ENCODE measurements at places on chromosomes 3 and 15. TPM values are rescaled to one million over a fixed set of nuclear protein-coding genes. Genes with fewer than 3 reads are reported as not detected.

LRRC58 gene
- 15.8 TPM for total RNA-seq

SATB1 gene
- 121 TPM for total RNA-seq

PIGBOS1 gene
- total RNA-seq: 9.4 TPM

ARGFX gene
- total RNA-seq: not detected

ADAMTS17 gene
- 8.2 TPM for total RNA-seq

MESP1 gene
- 0.37 TPM for total RNA-seq

SLC6A1 gene
- not detected for total RNA-seq

GPR156 gene
- total RNA-seq: 0.42 TPM

MST1 gene
- total RNA-seq: 4.1 TPM

DNA sequence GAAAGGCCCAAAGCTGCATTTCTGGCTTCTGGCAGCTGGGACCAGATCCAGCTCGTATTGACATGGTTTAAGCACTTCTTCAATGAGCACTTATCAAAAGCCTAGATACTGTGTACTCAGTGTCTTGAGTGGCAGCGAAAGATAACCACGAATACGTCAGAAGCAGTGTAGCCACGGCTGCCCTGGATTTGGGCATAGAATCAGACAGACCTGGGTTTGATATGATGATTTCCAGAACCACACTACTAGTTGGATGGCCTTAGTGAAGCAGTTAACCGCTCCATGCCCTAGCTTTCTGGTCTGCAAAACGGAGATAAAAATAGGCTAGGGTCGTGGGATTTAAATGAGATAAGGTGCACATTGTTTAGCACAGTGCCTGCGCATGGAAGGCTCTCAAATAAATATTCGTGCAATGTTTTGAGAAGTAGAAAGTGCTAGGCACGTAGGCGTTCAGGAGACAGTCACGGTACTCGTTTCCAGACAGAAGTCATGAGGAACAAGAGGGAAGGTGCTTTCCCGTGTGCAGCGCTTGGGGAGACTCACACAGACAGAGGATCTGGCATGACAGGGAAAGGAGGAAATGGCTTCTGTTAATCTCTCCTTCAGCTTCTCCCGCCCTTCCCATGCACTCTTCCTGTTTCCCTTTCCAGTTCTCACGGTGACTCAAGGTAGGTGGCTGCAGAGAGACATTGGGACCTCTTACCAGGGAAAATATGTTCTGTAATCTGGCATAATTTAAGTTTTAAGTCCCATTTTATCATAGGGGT, 70.3 kb downstream of the CCNL1 start:
- peaks cover 15% of the 10 kb centered on the region for H3K4me1 ChIP-seq
- peak overlapping the region; percentile 75 for H3K4me3 ChIP-seq
- no peak for DNase-seq
- H3K27ac ChIP-seq: peak overlapping the region; percentile 93
- no peaks in the 10 kb centered on the region for H3K36me3 ChIP-seq
- H3K27me3 ChIP-seq: no peaks in the 10 kb centered on the region

GRCh38 chr15:77475898-77476297, 55.2 kb downstream of the HMG20A start:
- peaks cover 66% of the 10 kb centered on the region for H3K36me3 ChIP-seq
- no peak overlapping the region for H3K27ac ChIP-seq
- no peak for DNase-seq
- no peak overlapping the region for H3K4me3 ChIP-seq
- no peaks in the 10 kb centered on the region for H3K27me3 ChIP-seq

- H3K36me3 ChIP-seq: peaks cover 9% of the 10 kb centered on the region
- H3K4me1 ChIP-seq: peaks cover 9% of the 10 kb centered on the region
- H3K4me3 ChIP-seq: no peak overlapping the region
Measured at GRCh38 chr15:57156210-57156884, 220.0 kb upstream of the CGNL1 start.

DNA sequence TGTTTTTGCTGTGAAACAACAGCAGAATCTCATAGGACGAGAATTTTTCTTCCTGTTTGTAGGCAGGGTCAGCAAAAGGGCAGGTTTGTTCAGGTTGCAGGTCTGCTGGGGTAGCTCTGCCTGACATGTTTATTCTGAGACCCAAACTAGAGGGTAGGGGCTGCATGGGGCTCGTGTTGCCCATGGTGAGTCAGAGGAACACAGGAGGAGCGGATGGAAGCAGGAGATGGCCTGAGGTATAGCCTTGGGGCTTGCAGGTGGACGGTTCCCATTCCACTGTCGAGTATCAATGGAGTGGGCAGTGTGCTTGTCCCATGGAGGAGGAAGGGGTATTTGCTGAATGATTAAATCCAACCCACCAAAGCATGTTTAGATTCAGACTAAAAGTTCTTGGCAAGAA, 138.9 kb downstream of the APBA2 start:
- H3K4me1 ChIP-seq: no peaks in the 10 kb centered on the region
- H3K27me3 ChIP-seq: no peaks in the 10 kb centered on the region
- H3K36me3 ChIP-seq: no peaks in the 10 kb centered on the region
- no peak for DNase-seq
- H3K27ac ChIP-seq: no peak overlapping the region

GRCh38 chr3:39762537-39763070, 46.8 kb upstream of the MYRIP start:
- H3K4me1 ChIP-seq: no peaks in the 10 kb centered on the region
- H3K27me3 ChIP-seq: peaks cover 3% of the 10 kb centered on the region
- no peaks in the 10 kb centered on the region for H3K36me3 ChIP-seq
- H3K4me3 ChIP-seq: no peak overlapping the region
- no peak for DNase-seq

- no peak for DNase-seq
- H3K27me3 ChIP-seq: no peaks in the 10 kb centered on the region
- no peak overlapping the region for H3K27ac ChIP-seq
Measured at GRCh38 chr3:190591080-190591479, 77.2 kb downstream of the IL1RAP start.

GRCh38 chr15:30008156-30008555, 74.6 kb upstream of the GOLGA8J start:
- no peaks in the 10 kb centered on the region for H3K4me1 ChIP-seq
- H3K36me3 ChIP-seq: no peaks in the 10 kb centered on the region

DNA sequence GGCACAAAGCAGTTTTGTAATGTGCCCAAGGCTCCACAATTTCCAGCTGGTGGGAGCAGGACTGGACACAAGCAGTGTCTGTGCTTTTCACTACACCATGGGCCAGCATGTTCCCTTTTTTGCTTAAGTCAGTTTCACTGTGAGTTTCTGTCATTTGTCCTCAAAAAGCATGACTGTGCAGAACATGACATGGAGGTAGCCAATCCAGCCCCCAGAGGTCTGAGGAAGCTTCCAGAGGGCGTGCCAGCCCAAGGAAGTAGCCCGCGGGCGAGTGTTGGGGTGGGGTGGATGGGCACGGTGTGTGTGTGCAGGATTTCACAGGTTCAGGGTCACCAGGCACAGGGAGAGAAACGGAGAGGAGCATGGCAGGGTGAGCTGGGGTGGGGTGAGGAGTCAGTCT, 8.0 kb upstream of the EEFSEC start:
- no peak for DNase-seq
- H3K4me1 ChIP-seq: no peaks in the 10 kb centered on the region
- H3K36me3 ChIP-seq: no peaks in the 10 kb centered on the region
- H3K27ac ChIP-seq: no peak overlapping the region
- H3K4me3 ChIP-seq: no peak overlapping the region

GRCh38 chr15:25175789-25176615, 221.2 kb downstream of the SNRPN start:
- DNase-seq: no peak
- no peaks in the 10 kb centered on the region for H3K4me1 ChIP-seq
- no peak overlapping the region for H3K4me3 ChIP-seq

- no peaks in the 10 kb centered on the region for H3K36me3 ChIP-seq
- H3K27ac ChIP-seq: no peak overlapping the region
- no peaks in the 10 kb centered on the region for H3K27me3 ChIP-seq
- DNase-seq: no peak
Measured at GRCh38 chr3:8355346-8355745, 146.3 kb upstream of the LMCD1 start.

- H3K27ac ChIP-seq: no peak overlapping the region
- peaks cover 15% of the 10 kb centered on the region for H3K4me1 ChIP-seq
- H3K27me3 ChIP-seq: no peaks in the 10 kb centered on the region
- no peak for DNase-seq
- H3K36me3 ChIP-seq: no peaks in the 10 kb centered on the region
Measured at GRCh38 chr3:185583925-185584324, 2.2 kb upstream of the SENP2 start.

DNA sequence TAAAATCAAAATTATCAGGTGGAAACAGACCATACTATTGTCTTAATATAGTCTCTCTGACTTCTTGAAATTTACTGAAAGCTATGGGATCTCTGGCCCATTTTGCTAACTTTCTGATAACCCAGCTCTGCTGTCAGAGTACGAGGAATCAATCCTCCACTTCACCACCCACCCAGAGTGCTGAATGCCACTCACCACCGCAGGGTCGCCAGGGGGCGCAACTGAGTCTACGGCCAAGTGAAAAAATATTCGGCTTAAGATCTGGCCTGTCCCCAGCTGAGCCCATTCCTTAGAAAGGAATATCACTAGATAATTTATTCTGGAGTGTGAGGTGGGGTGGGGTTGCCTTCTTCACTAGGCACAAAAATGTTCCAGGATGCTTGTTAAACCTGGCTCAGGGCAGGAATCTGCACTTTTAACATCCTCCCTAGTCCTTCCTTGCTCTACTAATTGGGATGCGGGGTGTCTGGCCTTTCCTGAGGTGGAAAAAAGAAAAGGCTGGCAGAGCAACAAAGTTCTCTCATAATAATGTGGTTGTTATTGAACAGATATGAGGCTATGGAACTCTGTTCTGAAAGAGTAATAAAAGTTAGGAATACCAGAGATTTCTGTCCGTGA, 520.6 kb downstream of the MFSD1 start:
- H3K27ac ChIP-seq: no peak overlapping the region
- H3K4me3 ChIP-seq: no peak overlapping the region
- H3K4me1 ChIP-seq: no peaks in the 10 kb centered on the region
- DNase-seq: no peak
- no peaks in the 10 kb centered on the region for H3K36me3 ChIP-seq

DNA sequence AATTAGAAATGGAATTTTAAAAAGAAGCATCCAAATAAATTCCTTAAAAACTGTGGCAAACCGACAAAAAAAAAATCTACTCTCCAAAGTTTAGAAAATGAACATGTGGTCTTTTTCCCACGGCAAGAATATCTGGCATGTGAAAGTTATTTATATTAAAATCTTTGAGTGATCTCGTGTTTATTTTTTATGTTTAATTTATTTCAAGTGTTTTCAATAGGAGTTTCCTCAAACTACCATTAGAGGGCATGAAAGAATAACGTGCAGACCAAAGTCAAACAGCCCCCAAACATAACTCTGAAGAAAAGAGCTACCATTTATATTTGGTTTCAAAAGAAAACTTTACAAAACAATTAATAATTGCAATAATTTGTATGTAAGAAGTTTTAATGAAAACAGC, 286.4 kb downstream of the ZIC4 start:
- DNase-seq: no peak
- no peaks in the 10 kb centered on the region for H3K36me3 ChIP-seq
- no peaks in the 10 kb centered on the region for H3K4me1 ChIP-seq
- H3K27me3 ChIP-seq: no peaks in the 10 kb centered on the region

DNA sequence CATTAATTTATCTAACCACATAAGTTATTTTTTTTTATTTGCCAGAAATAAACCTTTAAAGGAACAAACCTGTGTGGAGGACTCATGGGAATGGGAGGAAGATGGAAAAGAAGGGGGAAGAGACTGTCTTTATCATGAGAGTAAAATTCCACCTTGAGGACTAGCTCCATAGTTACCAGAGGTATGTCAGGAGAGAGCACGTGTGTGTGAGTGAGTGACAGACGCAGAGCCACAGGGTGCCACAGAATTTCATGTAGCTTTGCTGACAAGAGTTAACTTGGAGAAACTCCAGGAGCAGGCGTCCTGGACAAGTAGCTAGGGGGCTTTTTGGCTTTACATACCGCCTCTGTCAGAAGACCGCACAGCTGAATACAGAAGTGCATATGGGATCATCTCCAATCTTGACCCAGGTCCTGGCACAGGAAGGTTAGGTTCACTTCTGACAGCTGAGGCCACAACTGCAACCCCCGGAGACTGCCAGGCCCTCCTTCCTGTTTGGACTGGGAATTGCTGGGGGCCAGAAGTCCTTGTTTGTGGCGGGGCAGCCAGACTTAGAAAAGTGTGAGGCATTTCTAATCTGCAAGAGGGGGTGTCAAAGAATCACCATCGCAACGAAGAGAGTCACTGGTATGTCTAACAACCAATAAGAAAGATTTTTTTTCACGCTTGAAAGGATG, 197.8 kb upstream of the TPM1 start:
- no peak for DNase-seq
- H3K4me3 ChIP-seq: no peak overlapping the region
- no peaks in the 10 kb centered on the region for H3K4me1 ChIP-seq
- no peaks in the 10 kb centered on the region for H3K36me3 ChIP-seq

Data from CD4-positive, CD25-positive, alpha-beta regulatory T cell (primary cell).